ENCODE measurements at places on chromosomes 11 and 22.

- DNase-seq = no peak
Measured at GRCh38 chr22:46721501-46722085, 16.5 kb downstream of the CERK start.

- no peak for DNase-seq
Measured at GRCh38 chr11:14109742-14110141, 147.2 kb downstream of the SPON1 start.

DNA sequence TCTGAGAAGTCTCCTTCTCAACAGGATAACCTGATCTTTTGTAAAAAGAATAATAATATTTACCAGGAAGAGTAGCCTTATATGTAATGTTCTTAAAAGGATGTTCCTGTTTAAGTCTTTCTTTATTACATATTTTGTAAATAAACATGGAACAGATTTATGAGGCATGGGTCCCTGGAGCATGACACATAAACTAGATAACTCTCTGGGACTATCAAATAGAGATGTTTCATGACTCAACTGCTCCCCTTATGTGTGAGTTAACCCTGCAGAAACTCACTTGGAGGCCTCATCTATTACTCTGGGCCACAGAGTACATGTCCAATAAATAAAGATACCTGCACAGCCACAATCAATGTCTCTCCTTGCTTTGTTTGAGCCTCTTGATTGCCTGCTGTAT, 64.6 kb downstream of the GDPD4 start:
- DNase-seq = no peak

GRCh38 chr11:60953781-60954180, 1.8 kb upstream of the SLC15A3 start:
- no peak for DNase-seq

GRCh38 chr11:128757886-128758612, 64.2 kb downstream of the FLI1 start:
- no peak for DNase-seq

GRCh38 chr11:128379587-128380580, 207.5 kb downstream of the ETS1 start:
- no peak for DNase-seq
